NCI-H1694 (cell line): ENCODE measurements at places on chromosomes 5 and 9.

DNA sequence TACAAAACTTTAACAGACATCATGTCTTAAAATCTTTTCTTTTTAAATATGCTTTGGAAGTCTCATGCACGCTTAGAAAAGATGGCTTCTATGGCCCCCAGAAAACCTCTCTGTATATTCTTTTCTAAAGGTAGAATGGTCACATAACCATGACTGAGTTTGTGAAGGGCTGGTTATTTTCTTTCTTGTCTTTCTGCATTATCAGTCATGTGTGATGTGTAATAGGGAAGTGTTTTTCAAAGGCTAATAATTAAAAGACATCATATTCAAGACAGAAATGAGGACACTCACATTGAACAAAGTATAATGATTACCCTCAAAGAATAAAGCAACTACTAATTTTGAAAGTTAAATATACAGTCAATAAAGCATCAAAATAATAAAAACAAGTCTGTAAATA is 253.4 kb downstream of the TRPM3 start:
- DNase-seq = no peak

GRCh38 chr5:6442333-6442732 is 6.3 kb upstream of the UBE2QL1 start:
- no peak for DNase-seq

DNA sequence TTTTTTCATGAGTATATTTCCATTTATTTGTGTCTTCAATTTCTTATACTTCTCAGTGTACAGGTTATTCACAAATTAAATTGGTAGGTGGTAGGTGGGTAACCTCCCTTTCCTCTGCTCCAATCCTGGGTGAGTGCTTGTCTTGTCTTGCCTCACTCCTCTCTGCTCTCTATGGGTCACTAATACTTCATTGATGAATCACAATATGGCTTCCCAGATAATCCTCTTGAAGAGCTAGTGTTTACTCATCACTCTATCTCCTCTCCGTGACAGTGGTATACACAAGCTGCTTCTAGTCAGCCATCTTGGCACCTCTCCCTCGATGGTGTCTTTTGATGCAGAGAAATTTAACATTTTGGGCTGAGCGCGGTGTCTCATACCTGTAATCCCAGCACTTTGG is 331.8 kb upstream of the NMUR2 start:
- no peak for DNase-seq

- no peak for DNase-seq
These were observed 100.4 kb downstream of the MEF2C start for GRCh38 chr5:88782571-88782970.

DNA sequence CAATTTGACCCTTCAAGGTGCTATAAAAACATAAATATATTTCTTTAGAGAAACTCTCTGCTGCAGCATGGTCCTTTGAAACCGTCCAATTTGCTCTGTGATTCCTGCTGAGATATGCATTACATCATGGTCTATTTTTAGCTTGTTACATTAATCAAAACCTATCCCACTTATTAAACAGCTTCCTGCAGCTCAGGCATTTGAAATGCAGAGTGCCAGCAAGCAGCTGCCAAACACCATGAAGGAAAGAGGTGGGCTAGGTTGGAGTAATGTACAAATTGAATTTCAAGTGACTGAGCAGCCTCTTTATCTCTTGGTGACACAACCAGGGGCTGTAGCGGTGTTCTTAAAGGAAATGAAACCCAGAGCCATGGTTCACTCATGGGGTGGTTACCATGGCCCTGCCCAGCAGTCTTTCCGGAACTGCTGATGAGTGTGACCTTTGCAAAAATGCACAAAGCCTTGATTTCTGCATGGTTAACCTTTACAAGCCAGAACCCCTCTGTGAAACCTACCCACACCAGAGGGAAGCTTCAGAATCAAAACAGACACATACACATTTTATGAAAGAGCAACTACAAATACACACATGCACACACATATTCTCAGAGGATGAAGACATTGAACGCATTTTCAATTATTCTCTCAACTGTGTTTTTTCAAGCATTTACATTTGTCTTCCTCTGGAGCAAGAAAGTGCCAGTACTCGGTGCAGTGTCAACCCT is 155.8 kb upstream of the ZNF608 start:
- DNase-seq = peak; percentile 38

DNA sequence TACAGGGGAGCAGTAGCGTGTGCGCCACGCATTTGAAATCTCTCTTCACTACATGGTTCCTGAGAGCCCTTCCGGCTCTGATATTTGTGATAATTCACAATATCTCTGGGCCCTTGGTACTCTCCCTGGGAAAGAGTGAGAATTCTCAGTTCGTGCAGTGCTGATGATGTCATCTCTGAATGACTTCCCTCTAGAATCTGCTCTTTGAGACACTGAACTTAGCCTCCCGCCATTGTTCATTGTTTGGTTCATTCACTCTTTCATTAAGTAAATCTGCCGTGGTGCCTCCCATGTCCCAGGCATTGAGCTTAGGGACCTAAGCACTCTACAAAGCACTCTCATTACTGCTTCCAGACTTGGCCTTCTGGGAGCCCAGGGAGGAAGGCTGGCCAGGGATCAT is 94.0 kb downstream of the PPARGC1B start:
- DNase-seq = no peak

GRCh38 chr5:14660833-14661232 is 3.7 kb upstream of the OTULIN start:
- DNase-seq = no peak

DNA sequence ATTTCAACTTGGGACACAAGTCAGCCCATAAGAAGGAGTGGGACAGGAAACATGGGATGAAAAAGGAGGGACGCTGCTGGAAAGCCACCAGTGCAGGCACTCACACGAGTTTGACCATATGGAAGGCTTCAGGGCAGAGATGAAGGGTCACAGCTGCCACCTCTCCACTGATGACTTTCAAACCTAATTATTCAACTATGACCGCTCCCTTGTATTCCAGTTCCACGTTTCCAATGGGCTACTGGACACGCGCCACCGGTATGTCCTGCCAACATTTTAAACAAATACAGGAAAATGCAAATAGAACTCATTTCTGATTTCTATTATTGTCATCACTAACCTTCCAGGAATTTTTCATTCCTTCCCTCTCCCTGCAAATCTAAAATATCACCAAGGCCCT is 134.7 kb downstream of the SLC1A3 start:
- DNase-seq = no peak

GRCh38 chr5:161420521-161420920 is 126.0 kb downstream of the GABRB2 start:
- DNase-seq = peak; percentile 72

- no peak for DNase-seq
These were observed 94.1 kb upstream of the PAPPA start for GRCh38 chr9:116059466-116059865.

DNA sequence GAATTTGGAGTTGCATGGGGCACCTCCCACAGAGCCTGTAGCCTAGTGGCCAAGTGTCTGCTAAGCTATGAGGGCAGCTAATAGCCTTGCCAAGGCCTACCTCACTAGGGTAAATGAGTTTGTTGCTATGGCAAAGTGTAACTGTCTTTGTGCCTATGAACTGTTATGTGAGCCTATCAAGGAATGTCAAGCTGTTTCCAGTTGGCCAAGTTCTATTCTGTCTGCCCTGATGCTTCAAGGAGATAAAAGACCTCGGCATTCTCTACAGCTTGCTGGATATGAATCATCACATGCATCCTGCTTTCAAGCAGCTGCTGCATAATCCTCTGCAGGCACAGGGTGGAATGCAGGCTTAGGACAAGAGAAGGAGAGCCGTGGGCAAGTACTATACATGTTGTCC is 69.8 kb upstream of the CCDC112 start:
- no peak for DNase-seq

GRCh38 chr9:125370786-125371185 is 109.2 kb downstream of the GAPVD1 start:
- no peak for DNase-seq

DNA sequence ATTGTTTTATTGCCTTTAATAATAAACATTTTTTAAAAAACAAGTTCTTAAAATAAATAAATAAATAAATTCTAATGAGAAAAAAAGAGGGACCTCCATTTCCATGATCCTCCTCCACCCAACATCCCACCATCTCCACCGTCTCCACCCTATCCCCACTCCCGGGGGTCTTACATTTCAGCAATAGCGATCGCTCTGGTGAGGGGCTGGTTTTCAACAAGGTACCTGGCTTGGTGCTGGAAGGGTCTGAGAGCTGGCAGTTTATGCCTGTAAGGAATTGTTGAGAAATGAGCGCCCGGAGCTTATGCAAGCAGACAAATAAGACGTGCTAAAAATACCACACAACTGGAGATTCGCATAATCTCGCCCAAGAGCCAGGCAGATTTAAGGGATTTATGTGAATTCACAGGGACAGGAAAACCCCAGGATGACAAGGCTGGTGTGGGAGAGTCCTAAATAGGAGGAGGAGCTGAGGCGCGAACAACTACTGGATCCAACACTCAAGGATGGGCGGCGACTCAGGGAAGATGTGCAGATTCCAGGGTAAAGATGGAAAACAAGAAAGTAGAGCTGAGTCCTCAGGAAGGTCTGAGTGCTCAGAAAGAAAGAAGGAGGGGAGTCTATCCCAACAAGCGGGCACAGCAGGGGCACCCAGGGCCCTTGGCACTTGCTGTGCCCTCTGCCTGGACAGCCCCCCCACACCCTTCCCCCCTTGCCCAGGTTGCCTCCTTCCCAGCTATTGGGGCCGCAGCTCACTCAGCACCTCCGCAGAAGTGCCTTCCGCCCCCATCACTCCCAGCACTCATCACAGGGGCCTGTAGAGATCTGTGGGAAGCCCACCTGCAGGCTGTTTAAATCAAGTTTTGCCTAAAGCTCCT is 27.0 kb downstream of the TRIM14 start:
- DNase-seq = no peak

DNA sequence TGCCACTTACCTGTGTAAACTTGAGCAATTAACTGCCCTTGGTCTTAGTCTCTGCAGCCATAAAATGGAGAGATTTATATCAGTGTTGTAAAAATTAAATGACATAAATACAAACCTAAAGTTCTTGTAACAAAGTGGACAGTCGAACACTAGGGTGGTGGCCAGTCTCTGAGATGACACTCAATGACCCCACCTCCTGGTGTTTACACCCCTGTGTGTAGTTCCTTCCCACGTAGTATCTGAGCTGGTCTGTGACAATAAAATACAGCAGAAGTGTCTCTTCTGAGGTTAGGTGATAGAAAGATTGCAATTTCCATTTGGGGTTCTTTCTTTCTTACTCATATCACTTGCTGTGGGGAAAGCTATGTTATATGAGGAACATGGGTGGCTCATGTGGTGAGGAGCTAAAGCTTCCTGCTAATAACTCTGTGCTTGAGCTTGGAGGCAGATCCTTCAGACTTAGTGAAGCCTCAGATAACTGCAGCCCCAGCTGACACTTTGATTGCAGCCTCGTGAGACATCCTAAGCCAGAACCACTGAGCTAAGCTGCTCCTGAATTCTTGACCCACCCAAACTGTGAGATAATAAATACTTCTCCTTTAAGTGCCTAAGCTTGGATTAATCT is 173.4 kb upstream of the CHD1 start:
- no peak for DNase-seq

GRCh38 chr5:92944337-92944736 is 636.7 kb downstream of the NR2F1-AS1 start:
- DNase-seq = no peak

GRCh38 chr9:127212453-127212852 is 52.1 kb upstream of the GARNL3 start:
- no peak for DNase-seq

- DNase-seq = no peak
These were observed 761.3 kb upstream of the DMAC1 start for GRCh38 chr9:8560560-8561525.

- no peak for DNase-seq
These were observed 209.4 kb downstream of the DTWD2 start for GRCh38 chr5:118778941-118779340.

DNA sequence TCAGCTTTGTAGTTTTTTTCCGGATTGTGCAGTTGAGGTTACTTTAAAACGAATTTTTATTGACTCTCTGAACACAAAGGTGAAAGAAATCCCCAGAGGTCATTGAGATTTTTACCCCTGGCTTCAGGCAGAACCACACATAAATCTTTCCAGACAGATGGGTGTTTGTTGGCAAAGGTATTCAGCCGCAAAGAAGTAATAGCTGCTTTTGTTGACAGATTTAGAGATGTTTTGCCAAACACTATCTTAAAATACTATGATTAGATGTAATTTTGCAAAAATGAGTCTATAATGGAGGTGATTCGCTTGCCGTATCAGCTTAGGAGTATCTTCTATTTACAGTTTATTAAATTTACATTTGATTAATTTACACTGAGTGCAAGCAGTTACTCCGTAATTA is 418.3 kb upstream of the CLINT1 start:
- DNase-seq = peak; percentile 13

GRCh38 chr9:125461636-125462190 is 200.1 kb downstream of the GAPVD1 start:
- DNase-seq = no peak

GRCh38 chr5:178426326-178427130 is 163.7 kb downstream of the COL23A1 start:
- no peak for DNase-seq

DNA sequence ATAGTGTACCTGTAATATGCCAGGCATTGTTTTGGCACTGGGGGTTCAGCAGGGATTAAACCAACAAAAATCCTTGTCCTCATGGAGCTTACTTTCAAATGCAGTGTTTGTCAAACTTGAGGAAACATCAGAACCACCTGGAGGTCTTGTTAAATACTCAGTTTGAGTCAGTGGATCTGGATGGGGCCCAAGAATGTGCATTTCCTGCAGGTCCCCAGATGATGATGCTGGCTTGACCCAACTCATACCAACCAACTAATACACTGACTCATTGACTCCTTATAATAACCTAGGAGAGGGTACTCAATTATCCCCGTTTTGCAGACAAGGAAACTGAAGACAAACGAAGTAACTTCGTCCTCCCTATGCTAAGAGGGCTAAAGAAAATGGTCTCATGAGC is 11.3 kb downstream of the WWC1 start:
- no peak for DNase-seq

GRCh38 chr9:18429070-18429469 is 44.9 kb upstream of the ADAMTSL1 start:
- DNase-seq = no peak

GRCh38 chr9:117266855-117267497 is 147.9 kb downstream of the ASTN2 start:
- no peak for DNase-seq

DNA sequence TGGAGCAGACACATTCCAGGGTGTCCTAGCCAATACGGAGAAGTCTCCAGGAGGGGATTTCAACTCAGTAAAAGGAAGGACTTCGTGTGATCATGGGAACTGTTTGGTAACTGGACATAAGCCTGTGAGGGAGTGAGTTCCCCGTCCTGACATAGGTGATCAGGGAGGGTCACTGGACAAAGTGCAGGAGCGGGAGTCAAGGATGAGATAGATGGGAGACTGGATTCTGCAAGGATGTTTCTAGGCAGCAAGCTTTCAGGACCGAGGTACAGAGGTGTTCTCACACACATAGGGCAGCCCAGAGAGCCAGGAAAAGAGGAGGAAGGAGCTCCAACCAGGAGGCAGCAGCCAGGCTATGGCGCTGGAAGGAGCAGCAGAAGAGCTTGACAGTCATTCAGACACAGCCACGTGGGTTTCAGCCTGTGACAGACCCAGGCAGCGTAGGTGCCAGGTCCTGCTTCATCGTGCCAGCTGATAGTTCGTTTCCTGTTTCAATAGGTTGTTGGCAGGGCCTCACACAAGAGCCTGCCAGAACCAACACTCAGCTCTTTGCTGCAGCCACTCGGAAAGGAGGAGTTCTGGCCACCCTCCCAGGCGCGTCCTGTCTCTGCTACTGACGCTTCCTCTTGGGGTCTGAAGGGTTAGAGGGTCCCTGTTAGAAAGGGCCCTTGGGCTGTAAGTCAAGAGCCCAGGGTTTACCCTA is 84.1 kb downstream of the AMBP start:
- DNase-seq = peak; percentile 92
